ENCODE measurements at places on chromosomes 7 and 10. TPM values are rescaled to one million over a fixed set of nuclear protein-coding genes. Genes with fewer than 3 reads are reported as not detected.

DNA sequence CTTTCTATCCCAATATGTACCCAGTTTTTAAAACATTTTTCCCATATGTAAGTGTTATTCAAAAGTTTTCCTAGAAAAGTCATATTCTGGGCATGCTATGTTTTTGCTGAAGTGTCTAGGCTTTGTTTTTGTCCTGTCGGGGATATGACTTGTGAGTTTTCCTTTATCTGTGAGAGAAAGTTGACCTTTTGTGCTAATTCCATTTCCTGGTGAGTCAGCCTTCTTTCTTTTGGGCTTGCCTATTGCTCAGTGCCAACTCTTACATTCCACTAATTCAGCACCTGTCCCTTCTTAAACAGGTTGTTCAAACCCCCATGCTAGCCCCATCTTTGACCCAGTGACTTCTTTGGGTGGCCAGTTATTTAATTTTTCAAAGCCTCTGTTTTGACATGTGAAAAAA, 146.2 kb downstream of the AHR start:
- H3K27ac ChIP-seq: no peak overlapping the region
- no peaks in the 10 kb centered on the region for H3K4me1 ChIP-seq
- H3K27me3 ChIP-seq: no peaks in the 10 kb centered on the region
- H3K36me3 ChIP-seq: peaks cover 1% of the 10 kb centered on the region

DNA sequence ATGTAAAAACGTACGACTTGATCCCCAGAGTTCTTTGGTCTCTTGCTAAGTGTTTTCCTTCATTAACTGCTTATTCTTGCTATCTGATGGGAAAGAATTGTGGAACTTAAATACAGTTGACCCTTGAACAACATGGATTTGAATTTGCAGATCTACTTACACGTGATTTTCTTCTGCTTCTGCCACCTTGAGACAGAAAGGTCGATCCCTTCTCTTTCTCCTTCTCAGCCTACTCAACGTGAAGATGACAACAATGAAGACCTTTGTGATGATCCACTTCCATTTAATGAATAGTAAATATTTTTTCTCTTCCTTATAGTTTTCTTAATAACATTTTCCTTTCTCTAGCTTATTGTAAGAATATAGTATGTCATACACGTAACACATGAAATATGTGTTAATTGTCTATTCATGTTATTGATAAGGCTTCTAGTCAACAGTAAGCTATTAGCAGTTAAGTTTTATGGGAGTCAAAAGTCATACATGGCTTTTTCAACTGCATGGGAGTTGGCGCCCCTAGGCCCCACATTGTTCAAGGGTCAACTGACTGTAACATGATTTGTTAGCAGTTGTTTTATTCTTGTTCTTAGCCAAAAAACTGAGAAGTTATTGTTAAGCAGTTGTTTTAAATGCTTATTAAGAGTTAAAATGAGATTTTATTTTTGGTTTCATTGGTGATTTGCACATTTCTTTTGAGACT, 11.2 kb downstream of the MKLN1 start:
- H3K4me1 ChIP-seq: peaks cover 20% of the 10 kb centered on the region
- no peak for DNase-seq
- no peak overlapping the region for H3K27ac ChIP-seq
- no peaks in the 10 kb centered on the region for H3K27me3 ChIP-seq
- no peak overlapping the region for H3K4me3 ChIP-seq
- peaks cover 44% of the 10 kb centered on the region for H3K36me3 ChIP-seq

SYT15 gene
- total RNA-seq: 1.5 TPM

SMURF1 gene
- total RNA-seq: 14.9 TPM

GRCh38 chr7:107109955-107110354, 58.8 kb upstream of the HBP1 start:
- no peak overlapping the region for H3K4me3 ChIP-seq
- no peaks in the 10 kb centered on the region for H3K36me3 ChIP-seq
- no peak overlapping the region for H3K27ac ChIP-seq
- DNase-seq: no peak
- peaks cover 8% of the 10 kb centered on the region for H3K27me3 ChIP-seq
- no peaks in the 10 kb centered on the region for H3K4me1 ChIP-seq

DLX5 gene
- not detected for total RNA-seq

BHLHA15 gene
- 0.57 TPM for total RNA-seq

DNA sequence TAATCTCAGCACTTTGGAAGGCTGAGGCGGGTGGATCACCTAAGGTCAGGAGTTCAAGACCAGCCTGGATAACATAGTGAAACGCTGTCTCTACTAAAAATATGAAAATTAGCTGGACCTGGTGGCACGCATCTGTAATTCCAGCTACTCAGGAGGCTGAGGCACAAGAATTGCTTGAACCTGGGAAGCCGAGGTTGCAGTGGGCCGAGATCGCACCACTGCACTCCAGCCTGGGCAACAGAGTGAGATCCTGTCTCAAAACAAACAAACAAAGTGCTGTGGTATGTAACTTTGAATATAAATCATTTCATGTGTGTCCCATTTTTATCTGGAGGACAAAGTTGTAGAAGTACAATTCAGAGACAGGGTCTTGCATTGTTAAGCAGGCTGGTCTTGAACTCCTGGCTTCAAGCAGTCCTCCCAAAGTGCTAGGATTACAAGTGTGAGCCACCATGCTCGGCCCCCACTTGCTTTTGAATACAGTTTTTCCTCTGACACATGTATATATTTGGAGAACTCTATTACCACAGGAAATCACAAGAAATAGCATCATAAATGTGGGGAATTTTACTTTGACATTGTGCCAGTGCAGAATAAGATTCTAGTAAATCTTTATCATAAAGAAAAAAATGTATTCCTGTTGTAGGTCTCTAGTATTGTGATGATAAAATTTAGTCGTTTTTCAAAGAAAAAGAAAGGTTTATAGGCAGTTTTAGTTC, 32.6 kb downstream of the PTPN12 start:
- no peak overlapping the region for H3K4me3 ChIP-seq
- no peak overlapping the region for H3K27ac ChIP-seq
- no peaks in the 10 kb centered on the region for H3K4me1 ChIP-seq
- DNase-seq: no peak

MGAM2 gene
- not detected for total RNA-seq

EPHB6 gene
- total RNA-seq: 5.6 TPM

GRCh38 chr10:116450861-116451260, 23.2 kb downstream of the PNLIPRP3 start:
- DNase-seq: no peak
- peaks cover 3% of the 10 kb centered on the region for H3K27me3 ChIP-seq
- H3K27ac ChIP-seq: no peak overlapping the region
- H3K36me3 ChIP-seq: no peaks in the 10 kb centered on the region

GRCh38 chr7:21828841-21829240, 116.9 kb downstream of the CDCA7L start:
- H3K27me3 ChIP-seq: peaks cover 2% of the 10 kb centered on the region
- no peak for DNase-seq
- H3K4me1 ChIP-seq: no peaks in the 10 kb centered on the region
- no peak overlapping the region for H3K27ac ChIP-seq
- no peak overlapping the region for H3K4me3 ChIP-seq

Measured in activated T-helper 1 cell treated with anti-CD3 and anti-CD28 coated beads, Interleukin-12 subunit alpha, Interleukin-12 subunit beta, Interleukin-2, Interleukin-4 antibody, amounts not matched to agents 30 ng/mL and 10 ng/mL and 1 ng/mL, durations not matched to agents 14 hours and 24 hours and 36 hours (primary cell).